NCI-H774 (cell line): ENCODE measurements at places on chromosomes 2 and 18.

DNA sequence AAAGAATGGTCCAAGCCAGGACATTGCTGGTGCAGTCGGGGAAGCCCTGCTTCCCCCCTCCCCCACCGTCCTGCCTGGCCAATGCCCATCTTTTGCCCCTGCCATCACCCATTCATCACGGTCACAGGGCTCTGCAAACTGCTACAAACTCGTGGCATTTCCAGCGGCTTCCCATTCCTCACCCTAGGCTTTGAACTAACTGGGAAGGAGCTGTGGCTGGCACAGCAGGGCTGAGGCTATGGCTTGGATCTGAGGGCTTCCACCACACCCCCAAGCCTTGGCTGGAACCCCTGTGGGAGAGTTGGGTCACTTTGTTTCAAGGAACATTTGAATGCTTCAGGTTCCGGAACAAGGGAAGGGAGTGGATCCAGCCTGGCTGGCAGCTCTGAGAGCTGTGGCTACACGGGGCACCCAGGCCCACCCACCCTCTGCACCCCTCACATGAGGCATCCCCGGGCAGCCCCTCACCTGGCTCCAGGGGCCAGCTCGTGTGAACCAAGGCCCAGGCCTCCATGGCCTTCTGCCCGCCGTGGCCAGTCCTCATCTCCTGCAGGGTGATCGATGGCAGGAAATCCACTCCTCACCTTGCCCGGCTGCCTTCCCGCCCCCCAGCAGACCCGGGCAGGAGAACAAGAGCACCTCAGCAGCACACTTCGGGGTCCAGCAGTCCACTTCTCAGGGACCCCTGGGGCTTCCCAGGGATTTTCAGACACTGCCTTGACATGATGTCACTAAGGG is 58.8 kb upstream of the OTOS start:
- DNase-seq, result no peak

DNA sequence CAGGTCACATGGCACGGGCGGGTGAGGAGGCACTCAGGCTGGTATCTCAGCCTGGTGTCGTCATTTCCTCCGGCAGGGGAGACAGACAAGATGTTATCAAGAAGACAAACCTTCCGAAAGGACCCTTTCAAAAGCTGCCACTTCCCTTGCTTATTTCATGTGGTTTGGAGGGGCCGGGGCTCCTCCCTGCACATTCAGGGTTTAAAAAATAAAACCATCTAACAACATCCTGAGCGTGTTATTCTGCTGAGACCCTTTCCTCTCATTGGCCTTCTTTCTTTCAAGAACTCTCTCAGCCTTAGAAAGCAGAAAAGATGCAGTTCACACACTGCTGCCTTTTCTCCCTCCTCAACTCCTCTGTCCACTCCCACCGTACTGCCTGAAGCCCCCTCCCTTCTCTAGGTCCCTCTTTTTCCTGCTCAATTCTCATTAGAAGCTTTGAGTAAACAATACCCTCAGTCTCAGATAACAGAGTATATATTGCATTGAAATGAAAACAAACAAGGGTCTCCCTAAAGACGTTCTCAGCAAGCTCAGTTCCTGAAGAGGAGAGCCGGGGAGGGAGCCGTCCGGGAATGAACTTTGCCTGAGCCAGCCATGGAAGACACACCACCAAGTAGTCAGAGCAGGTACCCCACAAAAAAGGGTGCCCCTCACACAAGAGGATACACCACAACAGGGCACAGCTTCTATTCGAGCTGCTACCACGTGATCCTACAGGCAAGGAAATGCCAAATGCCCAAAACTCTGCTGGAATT is 9.7 kb downstream of the SMAD7 start:
- DNase-seq, result no peak

DNA sequence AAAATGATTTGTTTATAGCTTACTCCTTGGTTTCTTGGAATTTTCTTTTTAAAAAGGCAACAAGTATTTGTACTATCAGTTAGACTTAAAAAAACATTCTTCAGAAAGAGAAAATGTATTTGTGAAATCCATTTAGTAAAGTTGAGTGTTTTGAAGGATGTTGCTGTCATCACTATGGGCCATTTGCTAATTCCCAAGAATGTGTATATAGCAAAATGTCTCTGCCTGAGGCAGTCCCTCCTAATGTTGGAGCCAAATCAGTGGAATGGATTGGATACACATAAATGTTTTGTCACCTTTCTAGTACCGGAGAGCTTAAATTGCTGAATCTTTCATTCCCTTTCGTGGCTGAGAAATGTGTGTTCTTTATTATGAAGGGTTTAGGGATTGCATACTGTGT is 890.2 kb upstream of the ZEB2 start:
- no peak for DNase-seq

DNA sequence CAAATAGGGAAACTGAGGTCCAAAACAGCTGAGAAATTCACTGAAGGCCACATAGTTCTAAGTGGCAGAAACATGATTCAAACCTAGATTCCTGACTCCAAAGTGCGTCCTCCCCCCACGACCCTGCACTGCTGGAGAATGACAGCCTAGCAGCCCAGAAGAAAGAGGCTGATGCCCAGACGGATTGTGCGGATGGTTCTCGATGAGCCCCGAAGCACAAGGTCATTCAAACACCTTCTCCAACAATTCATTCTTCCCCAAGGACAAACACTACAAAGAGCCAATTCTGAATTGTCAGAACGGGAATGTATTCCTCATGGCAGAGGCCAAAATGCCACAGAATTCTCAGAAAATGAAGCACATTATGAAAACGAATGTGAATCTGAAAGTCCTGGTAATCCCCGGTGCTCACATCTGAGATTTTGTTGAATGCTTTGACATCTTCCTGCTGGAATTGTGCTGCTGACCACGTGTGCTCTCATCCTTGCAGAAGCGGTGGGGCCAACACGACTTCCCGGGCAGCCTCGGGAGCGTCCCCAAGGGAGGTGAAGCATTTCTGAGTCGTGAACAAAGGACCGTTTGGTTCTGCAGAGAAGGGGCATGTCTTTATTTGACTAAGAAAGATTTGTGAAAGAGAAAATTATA is 337.0 kb downstream of the EIPR1 start:
- no peak for DNase-seq

GRCh38 chr2:150234787-150235446 is 252.6 kb downstream of the RND3 start:
- DNase-seq, result no peak

DNA sequence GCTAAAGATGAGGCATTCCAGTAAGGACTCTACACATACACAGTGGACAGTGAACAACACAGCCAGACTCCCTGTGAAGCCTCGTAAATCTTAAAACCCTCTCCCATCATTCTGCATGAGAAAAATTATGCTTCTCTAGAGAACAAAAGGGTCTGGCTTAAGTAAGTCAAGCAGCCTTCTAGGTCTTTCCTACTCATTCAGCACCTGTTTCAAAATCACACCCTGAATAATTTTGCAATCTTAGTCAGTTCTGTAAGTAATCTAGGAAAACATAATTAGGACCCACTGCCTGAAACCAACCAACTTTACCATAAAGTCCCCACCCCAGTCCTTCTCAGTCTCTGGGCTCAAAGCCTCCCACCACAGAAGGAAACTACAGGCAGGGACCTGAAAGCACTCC is 19.7 kb downstream of the IAH1 start:
- no peak for DNase-seq

- no peak for DNase-seq
Observed at GRCh38 chr2:45729753-45730512, 78.5 kb downstream of the PRKCE start.

DNA sequence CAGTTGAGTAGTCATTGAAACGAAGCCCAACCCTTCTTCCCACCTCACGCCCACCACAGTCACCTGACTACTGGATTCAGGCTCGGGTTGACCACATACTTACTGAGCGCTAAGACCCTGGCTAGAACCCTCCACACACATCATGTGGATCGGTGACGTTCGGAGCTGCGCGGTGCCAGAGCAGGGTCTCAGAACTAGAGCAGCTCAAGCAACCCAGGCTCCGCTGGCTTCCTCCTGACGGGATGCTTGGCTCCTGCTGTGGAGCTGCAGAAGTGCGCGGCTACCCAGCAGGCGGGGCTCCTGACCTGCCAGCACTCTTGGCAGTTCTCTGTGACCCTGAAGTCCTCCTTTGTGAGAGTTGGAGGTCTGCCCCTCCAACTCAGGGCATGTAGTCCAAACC is 90.6 kb upstream of the MBOAT2 start:
- DNase-seq, result no peak

DNA sequence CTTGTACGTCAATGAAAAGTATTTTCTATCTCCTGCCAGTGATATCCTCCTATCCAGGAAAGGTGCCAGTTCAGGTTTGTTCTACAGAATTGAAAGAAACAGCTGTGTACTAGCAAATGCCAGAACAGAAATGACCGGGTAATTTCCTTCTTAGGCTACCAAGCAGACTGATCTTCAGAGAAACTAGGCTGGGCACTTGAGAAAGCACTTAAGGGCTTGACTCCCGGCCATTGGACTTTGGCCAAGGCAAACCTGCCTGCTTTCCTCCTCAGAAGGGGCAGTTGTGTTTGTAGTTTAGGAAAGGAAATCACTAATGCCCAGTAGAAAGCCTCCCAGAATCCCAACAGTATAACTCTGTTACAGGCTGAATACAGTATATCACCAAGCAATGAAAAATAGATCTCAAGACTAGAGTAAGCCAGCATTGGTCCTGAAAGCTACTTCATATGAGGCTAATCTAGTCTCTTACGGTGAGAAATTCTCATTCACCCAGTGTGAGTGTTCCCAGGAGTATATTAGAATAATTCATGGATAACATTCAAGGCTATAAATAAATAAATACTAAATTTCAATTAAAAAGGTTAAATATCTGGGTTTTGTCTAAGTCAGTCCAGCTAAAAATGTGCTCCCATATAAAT is 43.0 kb upstream of the COL5A2 start:
- no peak for DNase-seq

DNA sequence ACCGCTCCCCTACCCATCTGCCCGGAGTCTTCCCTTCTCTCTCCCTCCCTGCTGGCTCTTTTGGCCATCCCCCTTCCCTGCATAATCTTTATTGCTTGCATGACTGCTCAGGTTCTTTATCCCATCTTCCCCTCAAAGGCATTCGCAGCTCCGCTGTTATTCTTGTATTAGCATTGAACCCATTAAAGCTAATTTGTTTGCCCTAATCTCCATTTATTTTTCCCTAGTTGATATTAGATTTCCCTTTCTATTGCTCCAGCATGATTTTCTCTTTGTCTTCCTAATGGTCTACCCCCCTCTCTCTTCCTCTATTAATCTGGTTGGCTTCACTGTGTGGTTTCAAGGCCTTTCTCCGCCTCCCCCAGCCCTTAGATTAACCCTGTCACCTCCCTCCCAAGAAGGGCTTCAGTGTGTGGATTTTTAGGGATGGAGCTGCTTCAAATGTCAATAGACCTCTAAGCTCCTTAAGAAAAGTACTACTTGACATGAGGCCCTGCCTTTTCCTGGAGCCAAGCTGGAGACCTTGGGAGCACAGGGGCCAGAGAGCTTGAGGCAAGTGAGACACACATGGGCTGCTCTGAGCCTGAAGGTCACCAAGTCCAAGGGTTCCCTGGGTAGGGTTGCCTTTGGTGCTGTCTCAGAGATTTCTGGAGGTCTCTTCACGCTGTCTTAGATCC is 20.1 kb downstream of the PAX8 start:
- DNase-seq, result no peak

- DNase-seq, result no peak
Observed at GRCh38 chr2:239379641-239380170, 21.1 kb downstream of the HDAC4 start.
